ENCODE measurements at places on chromosomes 16 and 17.

- no peak for DNase-seq
Measured at GRCh38 chr16:58859958-58860669, 126.0 kb upstream of the GOT2 start.

GRCh38 chr17:34227707-34228106, 27.4 kb upstream of the CCL2 start:
- no peak for DNase-seq

DNA sequence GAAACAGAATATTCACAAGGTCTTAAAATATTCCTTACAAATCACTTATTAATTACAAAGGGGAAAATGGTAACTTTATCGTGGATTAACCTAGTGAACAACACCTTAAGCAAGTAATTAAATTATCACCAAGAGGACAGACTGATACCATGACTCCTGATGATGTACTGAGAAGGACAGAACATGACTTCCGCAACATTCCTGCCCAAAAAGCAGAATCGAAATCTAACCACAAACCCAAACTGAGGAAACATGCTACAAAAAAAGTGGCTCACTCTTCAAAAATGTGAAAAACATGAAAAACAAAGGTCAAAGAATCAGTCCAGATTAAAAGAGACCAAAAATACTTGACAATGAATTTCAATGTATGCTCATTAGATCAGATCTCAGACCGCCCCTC, 151.5 kb downstream of the AATF start:
- no peak for DNase-seq

GRCh38 chr16:4564661-4565267, 8.6 kb downstream of the C16orf96 start:
- no peak for DNase-seq

GRCh38 chr16:31093132-31093703, 1.4 kb downstream of the VKORC1 start:
- DNase-seq = no peak

DNA sequence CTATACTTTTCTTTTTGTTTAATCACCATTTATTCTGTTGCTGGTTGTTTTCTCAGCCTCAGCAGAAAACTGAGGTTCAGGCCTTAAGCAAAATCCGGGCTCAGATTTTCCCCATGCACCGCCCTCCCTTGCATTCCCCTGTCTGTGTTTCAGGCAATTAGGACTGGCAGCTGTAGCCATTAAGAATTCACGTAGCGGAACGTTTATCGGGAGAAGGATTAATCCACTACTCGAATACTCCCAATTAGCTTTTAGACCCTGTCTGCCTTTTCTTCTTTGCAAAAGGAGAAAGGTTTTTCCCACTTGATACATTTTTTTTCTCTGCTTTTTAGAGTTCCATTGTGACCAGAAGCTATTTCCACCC, 173.1 kb downstream of the RPTOR start:
- DNase-seq = no peak

DNA sequence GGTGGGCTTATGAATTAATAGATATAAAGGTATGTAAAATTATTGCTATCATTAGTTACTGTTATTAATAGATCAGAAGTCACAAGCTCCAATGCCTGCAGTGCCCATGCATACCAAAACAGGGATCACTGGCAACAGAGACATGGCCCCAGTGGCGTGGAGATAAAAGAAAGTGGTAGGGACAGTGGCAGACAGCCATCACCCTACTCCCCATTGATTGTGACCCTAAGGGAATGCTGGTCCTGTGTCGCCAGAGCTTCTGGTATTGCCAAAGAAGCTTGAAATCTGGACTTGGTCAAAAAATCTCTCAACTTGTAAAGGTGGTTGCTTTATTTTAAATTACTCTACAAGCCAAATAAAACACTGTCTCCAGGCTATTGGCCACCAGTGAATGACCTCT, 279.1 kb downstream of the IRX3 start:
- DNase-seq = no peak

- DNase-seq = no peak
Measured at GRCh38 chr17:32615326-32615725, 128.5 kb downstream of the CDK5R1 start.

GRCh38 chr16:73166441-73166851, 118.5 kb upstream of the ZFHX3 start:
- DNase-seq = no peak

DNA sequence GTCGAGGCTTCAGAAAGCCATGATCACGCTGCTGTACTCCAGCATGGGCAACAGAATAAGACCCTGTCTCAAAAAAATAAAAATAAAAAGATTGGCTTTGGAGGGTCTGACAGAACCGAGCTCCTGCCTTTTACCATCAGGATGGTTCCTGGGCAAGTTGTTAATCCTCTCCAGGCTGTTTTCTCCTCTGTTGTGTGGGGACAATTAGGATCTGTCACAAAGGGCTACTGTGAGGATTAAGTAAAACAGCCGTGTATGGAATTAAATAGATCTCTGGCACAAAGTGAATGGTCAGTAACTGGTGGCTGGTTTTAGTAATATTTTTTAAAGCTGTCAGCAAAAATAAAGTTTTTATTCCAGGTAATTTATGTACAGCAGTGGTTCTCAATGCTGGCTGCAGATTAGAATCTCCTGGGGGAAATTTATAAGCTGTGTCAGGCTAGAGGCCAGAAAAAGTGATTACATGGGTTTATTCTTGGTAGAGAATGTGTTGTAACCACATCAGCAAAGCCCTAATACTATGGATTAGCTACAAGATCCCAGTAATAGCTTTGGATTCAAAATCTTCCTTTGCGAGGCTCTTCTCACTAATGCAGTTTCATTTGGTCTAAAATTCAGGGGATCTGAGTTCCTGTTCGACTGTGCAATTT, 47.2 kb downstream of the GPRC5B start:
- no peak for DNase-seq

DNA sequence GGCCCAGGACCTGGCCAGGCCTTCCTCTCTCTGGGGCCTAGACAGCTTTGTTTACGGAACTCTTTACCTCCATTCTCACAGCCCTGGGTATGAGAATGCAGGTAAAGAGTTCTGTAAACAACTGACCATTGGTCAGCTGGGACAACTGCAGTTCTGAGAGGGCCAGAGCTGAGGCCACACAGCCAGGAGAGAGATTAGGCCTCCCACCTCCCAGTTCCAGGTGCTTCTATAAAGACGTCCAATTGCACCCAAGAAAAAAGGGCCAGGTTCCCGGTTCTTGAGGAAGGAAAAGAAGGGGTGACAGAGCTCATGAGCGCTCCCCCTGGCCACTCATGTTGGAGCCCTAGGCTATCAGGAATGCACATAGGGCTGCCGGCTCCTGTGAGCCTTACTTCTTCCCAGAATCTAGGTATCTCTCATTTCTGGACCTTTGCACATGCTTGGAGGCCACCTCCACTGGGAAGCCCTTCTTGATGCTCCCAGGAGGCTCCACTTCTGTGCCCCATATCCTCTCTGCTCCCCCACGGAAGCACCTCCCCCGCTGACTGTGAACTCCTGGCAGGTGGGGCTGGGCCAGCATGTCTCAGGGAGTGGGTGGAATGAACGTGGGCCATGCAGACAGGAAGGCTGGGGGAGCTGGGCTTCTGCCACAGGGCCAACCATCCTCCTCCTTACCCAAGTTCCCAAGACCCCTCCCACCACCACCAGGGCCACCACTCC, 13.1 kb downstream of the CNGB1 start:
- no peak for DNase-seq

GRCh38 chr16:75702242-75702641, 981 bp upstream of the DUXB start:
- no peak for DNase-seq

DNA sequence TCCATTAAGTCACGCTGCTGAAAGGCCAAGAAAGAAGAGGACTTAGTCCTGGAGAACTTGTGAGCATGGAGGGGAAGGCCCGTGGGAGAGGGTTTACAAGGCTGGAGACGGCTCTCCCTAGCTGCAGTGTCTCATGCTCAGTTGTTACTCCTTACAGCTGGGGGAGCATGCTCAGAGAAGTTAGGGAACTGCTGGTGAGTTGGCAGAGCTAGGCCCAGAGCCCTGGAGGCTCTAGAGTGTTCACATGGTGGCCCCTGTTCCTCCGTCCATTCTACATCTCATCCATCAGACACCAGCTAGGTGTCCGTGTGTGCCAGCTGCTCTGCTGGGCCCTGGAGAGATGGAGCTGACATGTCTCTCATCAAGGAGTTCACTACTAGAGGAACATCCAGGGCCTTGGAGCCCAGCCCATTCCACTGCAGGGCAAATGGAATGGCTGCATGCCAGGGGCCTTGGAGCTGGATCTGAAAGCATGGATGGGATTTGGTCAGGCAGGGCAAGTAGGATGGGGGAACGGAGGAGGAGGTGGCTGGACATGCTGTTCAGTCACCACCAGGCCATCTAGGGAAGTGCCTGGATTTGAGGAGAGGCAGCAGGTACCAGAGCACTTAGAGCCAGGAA, 6.3 kb downstream of the XYLT2 start:
- DNase-seq = no peak

GRCh38 chr16:7597677-7598076, 265.0 kb downstream of the RBFOX1 start:
- DNase-seq = no peak

DNA sequence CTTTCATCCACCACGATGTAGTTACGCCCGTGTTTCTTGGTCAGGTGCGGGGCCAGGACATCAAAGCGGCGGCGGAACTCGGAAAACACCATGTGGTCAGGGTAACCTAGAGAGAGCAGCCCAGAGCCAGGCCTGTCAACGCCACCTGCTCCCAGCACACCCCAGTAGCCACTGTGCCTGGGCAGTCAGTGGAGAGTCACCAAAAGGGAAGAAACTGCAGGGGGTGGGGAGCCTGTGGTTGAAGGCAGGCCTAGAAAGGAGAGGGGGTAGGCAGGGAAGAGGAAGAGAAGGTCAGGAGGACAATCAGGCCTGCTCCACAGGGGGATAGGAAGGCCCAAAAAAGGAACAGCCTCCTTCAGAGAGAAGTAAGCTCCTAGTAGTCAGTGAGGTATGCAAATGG, 64.1 kb downstream of the PIPOX start:
- DNase-seq = no peak

GRCh38 chr16:23595246-23595950, 718 bp downstream of the NDUFAB1 start:
- DNase-seq = no peak

DNA sequence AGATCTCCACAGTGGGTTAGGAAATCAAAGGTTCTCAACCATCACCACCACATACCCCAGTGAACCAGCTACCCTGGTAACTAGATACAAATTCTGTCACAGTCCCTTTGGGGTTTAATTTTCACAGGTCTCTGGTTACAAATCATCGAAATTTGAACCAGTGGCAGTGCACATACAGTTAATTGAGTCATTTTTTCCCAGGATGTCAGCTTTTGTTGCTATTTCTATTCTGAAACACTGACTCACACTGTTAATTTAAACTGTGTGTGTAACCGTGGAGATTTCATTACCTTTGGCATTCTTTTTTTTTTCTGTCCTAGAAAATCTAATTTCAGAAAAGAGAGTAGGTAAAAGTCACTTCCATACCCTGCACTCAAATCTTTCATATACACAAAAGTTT, 511.5 kb downstream of the TOX3 start:
- no peak for DNase-seq

- DNase-seq = no peak
Measured at GRCh38 chr16:85486256-85486915, 126.7 kb upstream of the GSE1 start.

- DNase-seq = no peak
Measured at GRCh38 chr17:43644081-43644480, 17.6 kb downstream of the MEOX1 start.

GRCh38 chr17:27486741-27487140, 30.5 kb downstream of the KSR1 start:
- no peak for DNase-seq

DNA sequence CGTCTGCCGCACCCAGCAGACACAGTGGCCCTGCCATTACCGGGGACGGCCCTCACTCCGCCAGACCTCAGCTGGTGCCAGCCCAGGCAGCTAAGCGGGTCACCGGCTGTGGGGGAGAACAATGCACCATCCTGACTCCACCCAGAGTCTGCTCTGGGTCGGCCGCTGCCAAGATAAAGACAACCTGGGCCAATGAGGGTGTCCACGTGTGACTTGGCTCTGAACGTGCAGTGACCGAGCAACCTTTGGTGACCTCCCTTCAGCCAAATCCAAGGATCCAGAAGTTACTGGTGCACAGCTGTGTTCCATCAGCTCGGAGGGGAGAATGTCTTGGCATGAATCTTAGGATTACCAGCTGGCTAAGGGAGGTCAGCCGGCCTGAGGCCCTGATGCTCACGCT, 155.9 kb downstream of the NTN1 start:
- no peak for DNase-seq

GRCh38 chr16:85461814-85462713, 151.1 kb upstream of the GSE1 start:
- DNase-seq = no peak

- no peak for DNase-seq
Measured at GRCh38 chr17:40058186-40058784, 4.1 kb upstream of the MED24 start.

- DNase-seq = no peak
Measured at GRCh38 chr17:48472411-48473281, 42.6 kb upstream of the SKAP1 start.

GRCh38 chr16:68232335-68232734, 3.6 kb downstream of the ESRP2 start:
- DNase-seq = no peak

GRCh38 chr16:8869212-8869987, 594 bp upstream of the CARHSP1 start:
- no peak for DNase-seq

- DNase-seq = no peak
Measured at GRCh38 chr17:45289301-45290268, 27.2 kb downstream of the MAP3K14 start.

DNA sequence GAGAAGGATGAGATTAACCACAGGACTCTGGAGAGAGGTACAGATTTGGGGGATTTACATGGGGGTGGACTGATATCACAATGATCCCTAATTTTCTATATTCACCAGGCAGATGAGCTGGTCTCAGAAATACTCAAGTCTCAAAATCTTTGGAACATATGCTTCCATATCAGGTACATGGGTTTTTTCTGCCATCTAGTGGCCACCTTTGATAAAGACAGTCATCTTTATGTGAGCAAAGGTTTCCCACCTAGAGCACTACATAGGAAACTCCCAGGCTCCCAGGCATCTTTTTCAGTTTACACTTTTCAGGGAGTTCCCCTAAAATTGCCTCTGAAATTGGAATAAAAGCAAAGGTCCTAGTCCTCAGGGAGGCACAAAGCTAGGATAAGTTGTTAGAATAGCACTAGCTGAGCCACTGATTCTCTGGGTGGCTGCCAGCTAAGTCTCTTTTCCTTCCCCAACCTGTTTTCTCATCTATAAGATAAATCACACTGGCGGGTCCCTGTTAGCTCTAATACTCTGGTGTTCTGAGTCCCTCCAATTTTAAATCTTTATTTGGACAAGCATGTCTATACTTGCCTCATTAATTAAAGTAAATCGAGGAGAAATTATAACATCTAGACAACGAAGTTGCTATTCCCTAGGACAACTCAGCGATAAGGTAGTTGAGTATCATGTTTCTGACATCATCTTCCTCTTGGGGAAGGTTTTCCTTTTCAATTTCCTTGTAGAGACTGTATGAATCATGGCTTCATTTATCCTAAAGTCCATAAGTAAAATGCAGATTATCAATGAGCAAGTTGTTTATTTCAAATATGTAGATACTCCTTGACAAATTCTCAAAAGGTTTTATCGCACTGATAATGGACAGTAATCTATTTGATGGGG, 19.0 kb upstream of the MON1B start:
- no peak for DNase-seq

Data from stimulated activated CD8-positive, alpha-beta memory T cell treated with anti-CD3 and anti-CD28 coated beads, Interleukin-15, amount 100 ng/mL, for 48 hours (primary cell).